ENCODE measurements at places on chromosomes 4 and X.

GRCh38 chr4:81675791-81676393 lies 204.2 kb upstream of the RASGEF1B start:
- DNase-seq: no peak

DNA sequence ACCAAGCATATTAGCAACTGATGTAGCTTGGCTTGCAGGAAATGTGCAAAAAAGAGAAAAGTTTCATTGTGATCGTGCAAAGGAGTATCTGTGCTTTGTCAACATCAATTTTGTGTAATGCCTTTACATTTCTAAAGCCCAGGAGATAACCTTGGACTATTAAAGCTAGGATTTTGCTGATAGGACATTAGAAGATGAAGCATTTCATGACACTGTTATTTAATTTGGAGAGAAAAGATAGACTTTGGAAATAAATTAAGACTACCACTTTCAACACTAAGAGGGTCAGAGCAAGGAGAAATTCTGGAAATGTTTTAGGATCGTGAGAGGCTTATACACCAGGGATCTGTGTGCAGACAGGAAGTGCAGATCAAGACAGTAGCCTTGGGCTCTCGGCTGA lies 120.6 kb upstream of the MID1 start:
- no peak for DNase-seq

DNA sequence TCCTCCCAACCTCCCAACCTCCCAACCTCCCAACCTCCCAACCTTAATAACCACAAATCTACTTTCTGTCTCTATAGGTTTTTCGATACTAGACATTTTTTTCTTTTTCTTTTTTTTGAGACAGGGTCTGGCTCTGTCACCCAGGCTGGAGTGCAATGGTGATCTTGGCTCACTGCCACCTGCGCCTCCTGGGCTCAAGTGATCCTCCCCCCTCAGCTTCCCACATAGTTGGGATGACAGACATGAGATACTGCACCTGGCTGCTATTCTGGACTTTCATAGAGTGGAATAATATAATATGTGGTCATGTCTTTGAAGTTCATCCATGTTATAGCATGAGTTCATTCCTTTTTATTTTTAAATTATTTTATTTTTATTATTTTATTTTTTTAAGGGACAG lies 39.5 kb upstream of the ZFX start:
- DNase-seq: no peak

DNA sequence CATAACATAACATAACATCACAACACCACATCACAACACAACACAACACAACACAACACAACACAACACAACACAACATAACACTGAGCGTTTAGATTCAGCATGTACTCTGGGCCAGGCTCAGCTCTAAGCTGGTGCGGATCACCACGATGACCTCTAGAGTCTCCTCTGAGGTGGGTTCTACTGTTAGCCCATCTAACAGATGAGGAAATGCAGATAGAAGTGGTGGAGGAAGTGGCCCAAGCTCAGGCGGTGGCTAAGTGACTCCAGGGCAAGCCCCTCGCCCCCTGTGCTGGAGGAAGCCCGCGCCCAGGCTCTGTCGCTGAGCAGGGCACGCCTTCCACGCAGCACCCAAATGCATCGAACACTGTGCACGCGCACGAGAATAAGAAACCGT lies 45.3 kb upstream of the CDKN2AIP start:
- DNase-seq: no peak

DNA sequence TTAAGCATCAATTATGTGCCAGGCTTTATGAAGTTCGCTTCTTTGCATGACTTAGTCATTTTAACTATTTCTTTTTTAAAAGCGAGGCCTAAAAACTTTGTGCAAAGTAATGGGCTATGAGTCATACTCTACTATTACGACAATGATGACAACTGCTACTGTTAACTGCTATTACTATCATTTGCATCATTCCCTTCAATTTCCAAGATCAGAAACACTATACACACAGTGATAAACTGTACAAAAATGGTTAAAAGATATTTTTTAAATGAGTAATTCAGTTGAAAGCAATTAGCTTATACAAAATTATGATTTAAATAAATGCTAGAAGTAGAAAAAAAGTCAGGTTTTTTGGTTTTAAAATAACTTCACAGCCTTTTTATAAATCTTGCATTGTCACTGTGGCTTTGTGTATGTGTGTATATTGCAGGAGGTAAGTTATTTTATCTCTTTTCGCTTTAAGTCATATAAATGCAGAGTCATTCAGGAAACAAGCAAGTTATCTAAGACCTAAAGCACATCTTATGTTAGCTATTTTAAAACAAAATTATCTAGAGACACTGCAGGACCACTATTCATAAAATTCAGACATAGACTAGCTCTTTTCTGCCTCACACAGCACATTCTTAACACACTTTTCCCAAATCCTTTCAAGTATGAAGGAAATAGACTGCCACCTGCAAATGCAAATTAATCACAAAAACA lies 18.5 kb upstream of the CXCL3 start:
- DNase-seq: no peak

GRCh38 chr4:112857461-112857860 lies 192.0 kb upstream of the ANK2 start:
- no peak for DNase-seq
